ENCODE measurements at places on chromosomes 2 and 18. TPM values are rescaled to one million over a fixed set of nuclear protein-coding genes. Genes with fewer than 3 reads are reported as not detected.

The DCDC2C gene
- 4.6 TPM for total RNA-seq

- DNase-seq = no peak
These were observed 26.9 kb downstream of the DNAH7 start for GRCh38 chr2:196041786-196042185.

The ASXL3 gene
- 13.1 TPM for total RNA-seq

The RBBP8 gene
- total RNA-seq = 12.7 TPM

The MRPL30 gene
- 22.6 TPM for total RNA-seq

All from sciatic nerve (tissue), 2 donors.